ENCODE measurements at places on chromosomes 6 and 20.

DNA sequence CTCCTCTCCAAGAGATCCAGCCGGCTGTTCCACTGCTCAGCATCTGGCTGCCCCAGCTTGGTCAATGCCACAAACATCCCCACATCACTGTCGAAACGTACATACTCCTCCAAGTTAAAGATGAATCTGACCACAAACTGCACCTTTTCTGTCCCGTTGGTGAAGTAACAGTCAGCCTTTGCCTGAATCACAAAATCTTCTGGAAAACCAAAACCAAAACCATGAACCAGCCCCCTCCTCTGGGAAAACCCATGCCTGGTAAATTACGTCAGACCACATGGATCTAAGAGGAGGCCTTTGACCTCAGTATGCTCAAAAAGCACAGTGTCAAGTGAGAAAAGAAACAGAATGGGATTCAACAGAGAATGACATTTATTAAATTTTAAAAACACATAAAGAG is 1.7 kb downstream of the HLA-DOB start:
- DNase-seq, result no peak

DNA sequence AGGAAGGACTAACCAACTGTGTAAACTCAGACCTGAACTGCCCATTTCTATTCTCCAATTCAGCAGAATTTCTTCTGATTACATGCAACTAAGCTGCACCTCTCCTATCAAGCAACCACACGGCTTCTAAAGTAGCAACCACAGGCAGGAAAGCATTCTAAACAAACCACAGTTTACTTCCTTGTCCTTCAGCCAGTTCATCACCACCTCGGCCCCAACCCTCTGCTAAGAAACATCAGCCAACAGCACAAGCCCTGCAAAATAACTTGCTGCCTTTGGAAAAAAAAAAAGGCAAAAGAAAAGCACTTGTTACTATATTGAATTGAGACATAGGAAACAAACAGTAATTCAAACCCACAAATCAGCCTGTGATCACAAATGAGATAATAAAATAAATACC is 140.3 kb downstream of the NFATC2 start:
- no peak for DNase-seq

- DNase-seq, result no peak
Measured at GRCh38 chr20:62063981-62064769, 1.5 kb downstream of the TAF4 start.

DNA sequence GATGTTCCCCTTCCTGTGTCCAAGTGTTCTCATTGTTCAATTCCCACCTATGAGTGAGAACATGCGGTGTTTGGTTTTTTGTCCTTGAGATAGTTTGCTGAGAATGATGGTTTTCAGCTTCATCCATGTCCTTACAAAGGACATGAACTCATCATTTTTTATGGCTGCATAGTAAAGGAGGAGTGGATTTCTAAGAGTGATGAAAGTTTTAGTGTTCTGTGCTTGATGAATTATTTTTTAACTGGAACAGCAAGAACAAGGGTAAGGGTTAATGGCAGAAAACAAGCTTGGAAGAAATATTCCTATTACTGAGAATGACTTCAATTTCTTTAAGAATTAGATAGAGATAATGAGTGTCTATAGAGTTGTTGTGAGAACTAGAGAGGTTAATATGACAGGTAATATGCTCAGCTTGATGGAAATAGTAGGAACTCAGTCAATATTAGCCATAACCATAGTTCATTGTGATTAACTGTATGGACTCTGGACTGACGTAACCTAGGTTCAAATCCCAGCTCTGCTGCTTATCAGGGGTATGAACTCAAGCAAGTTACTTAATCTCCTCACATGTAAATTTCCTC is 190.0 kb downstream of the RPS12 start:
- no peak for DNase-seq

GRCh38 chr6:152189736-152190135 is 382.3 kb downstream of the ESR1 start:
- no peak for DNase-seq

DNA sequence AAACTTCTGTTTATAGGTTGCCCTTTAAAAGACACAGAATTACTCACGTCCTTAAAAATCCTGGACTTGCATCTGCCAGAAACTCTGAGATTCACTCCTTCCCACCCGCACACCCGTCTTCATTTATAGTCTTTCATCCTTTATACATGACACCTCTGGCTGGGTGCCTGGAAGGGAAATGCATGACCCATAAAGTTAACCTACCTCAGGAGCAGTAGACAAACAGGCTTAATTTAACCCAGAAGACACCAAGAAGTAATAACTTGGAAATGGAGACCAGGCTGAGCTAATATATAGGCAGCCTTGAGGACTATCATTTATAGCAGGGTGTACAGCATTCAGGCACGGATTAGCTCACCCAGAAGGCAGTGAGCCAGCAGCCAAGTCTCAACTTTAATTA is 429.0 kb upstream of the NRSN1 start:
- DNase-seq, result no peak

DNA sequence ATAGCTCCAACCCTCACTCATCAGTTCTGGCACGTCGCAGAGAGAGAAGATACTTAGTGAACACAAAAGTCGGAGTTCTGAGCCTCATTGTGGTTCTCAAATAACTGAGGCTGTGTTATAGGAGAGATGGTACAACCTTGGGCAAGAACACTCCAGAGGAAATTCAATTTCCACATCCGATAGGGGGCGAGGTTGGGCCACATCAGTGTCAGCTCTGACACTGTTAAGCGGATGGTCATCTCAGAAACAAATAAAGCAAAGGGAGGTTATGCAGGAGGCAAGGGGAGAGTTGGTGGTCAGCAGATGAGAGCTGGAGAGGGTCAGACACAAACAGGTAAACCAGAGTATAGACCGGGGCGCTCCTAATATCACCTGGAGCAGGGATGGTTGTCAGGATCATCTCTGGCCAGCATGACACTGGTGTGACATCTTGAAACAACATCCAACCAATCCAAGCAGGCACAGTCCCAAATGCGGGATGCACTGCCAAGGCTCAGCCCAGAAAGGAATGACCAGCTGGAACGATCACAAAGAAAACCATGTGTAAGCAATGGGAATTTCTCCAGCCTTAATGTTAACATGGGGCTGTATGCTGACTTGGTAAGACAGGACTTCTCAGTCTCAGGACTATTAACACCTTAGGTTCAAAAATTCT is 331.8 kb downstream of the HACE1 start:
- DNase-seq, result no peak

- no peak for DNase-seq
Measured at GRCh38 chr6:101517632-101518031, 124.1 kb downstream of the GRIK2 start.

DNA sequence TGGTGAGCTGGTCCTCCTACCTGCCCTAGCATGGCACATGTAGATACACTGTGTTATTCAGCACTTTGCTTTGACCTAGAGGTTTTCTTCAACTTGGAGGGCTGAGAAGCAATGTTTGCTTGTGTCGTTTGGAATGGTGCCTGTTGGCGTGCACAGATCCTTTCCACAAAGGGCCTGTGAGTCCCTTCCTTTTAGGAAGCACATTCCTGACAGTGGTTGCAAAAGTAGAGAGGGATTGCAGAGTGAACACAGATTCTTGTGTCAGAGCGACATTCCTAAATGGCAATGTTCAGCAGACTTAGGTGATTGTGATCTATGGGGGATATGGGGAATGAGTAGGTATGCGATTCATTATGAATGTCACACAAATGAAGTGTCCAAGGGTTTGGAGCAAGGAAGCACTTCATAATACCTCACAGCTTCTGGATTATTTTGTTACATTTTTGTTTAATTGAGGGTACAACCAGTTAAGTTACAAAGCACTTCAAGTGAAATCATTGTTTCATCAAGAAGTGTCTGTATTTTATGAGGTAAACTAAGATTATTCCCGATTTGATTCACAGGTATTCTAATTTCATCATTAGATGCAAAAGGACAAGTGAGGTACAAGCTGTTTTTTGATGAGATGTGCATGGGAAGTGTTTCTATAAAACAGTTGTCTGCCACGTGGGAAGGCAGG is 713 bp upstream of the RNF144B start:
- DNase-seq, result no peak

DNA sequence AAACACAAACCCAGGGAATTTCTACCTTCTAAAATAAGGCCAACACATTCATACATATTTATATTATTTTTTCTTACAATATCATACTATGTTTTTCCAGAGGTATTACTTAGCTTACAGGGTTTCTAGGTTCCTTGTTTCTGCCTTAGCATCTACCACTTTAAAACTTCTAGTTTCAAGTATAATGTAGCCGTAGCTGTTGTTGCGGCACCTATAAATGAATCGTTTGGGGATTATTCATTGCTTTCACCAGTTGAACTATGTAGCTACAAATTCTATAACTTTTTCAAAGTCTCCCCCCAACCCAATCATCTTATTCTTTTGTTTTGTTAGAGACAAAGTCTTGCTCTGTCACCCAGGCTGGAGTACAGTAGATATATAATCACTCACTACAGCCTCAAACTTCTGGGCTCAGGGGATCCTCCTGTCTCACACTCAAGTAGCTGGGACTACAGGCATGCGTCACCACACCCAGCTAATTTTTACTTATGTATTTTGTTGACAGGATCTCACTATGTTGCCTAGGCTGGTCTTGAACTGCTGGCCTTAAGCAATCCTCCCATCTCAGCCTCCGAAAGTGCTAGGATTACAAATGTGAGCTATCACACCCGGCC is 43.9 kb downstream of the TNFAIP3 start:
- no peak for DNase-seq

GRCh38 chr20:45008521-45009049 is 42.3 kb downstream of the STK4 start:
- no peak for DNase-seq

DNA sequence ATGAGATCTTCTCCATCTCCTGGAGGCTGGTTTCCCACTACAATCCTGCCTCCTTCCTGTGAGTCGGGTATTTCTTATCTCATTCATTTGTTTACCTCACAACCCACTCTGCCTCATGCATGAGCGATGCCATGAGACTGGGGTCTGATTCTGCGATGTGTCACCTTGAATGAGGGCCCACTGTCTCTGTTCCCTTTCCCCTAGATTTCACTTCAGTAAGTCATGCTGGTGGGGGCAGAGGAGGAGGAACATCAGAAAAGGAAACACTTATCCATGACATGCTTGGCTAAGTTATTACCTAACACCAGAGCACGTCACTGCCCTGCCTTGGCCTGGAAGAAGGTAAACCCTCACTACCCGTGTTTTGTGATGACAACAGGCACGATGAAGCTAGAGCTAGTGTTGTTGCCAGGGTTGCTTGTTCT is 337.4 kb upstream of the PRDM1 start:
- DNase-seq, result no peak

GRCh38 chr20:31968291-31969126 is 558 bp downstream of the XKR7 start:
- DNase-seq, result no peak

DNA sequence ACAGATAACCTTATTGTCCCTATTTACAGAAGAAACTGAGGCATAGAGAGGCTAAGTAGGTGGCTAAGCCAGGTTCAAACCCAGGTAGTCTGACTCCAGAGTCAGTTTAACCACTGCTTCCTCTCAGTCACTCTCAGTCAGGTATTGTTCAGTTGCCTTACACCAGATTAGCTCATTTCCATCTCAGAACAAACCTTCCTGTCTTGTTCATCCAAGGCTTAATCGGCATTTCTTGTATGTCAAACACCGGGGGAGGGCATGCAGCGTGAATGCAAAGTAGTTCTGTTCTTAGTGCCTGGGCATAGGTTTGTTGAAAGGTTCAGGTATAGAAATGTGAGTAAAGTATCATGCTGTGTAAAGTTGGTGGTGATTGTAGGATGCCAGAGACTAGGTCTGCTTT is 51.7 kb downstream of the CTNNBL1 start:
- no peak for DNase-seq

- no peak for DNase-seq
Measured at GRCh38 chr6:166005401-166005943, 162.2 kb downstream of the TBXT start.

DNA sequence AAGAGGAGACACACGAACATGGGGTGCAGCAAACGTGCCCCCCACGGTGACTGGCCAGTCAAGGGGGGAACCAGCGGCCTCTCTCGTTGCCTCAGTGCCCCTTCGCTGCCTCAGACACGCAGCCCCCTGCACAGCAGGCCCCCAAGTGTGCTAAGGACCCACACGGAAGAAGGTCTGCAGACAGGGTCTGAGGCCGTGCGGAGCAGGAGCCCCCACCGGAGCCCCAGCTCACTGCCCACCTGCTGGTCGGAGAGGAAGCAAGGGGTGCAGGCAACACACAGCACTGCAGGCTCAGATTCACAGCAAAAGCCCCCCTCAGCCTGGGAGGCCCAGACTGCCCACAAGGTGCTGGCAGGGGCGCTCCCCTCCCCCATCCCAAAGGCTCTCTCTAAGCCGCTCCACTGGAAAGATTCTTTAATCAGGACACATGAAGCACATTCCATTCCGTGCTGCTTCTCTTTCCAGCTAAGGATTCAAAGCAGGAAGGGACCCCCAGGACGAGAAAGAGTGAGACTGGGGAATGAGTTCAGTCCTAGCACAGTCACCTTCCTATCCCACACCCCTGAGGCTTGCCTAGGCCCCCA is 105.1 kb downstream of the SLC23A2 start:
- no peak for DNase-seq

DNA sequence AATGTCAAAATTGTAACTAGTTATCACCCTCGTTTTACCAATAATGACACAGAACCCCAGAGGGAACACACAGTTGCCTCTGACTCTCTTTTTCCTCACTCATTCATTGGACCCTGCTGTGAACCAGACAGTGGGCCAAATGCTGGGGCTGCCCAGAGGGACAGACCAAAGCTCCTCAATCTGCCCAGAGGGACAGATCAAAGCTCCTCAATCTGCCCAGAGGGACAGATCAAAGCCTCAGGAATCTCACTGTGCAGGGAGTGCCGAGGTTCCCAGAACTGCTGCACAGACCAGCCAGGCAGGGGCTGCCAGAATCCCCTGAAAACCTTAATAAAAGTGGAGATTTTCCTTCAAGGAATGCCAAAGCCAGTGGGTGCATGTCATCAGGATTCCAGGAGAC is 179.1 kb downstream of the SOD2 start:
- DNase-seq, result no peak

DNA sequence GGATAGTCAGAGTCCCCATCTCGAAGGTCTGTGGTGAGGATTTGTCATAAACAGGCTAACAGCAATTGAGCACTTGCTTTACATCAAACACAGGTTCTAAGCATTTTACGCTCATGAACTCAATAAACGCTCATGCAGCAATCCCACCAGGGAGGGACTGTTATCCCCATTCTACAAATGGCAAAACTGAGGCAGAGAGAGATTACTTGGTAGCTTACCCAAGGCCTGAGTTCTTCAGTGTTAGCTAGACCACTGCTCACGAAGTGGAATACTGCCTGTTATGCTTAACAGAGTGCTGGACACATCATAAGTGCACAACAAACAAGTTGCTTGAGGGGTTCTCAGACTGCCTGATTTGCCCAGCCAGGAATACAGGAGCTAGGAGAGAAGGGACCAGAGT is 23.7 kb upstream of the TCP11 start:
- no peak for DNase-seq

DNA sequence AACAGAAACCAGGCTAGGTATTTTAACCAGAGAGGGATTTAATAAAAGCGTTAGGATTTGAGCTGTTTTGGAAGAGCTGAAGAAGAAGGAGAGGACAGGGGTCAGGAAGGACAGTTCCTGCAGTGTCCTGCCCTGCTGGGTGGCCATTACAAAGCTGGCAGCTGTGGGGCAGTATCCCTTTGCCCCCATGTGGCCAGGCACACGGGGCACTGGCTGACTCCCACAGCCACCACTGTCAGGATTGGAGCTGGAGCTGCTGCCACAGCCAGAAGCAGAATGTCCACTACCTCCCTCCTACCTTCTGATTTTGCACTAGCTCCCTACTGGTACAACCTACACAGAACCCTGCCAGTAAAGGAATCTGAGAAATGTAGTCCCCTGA is 46.5 kb downstream of the SLC22A3 start:
- no peak for DNase-seq

- no peak for DNase-seq
Measured at GRCh38 chr6:3744211-3744900, 7.2 kb downstream of the PXDC1 start.

GRCh38 chr6:21048047-21048446 is 513.8 kb downstream of the CDKAL1 start:
- no peak for DNase-seq

Data from D721Med (cell line).